EH (cell line): ENCODE measurements at places on chromosomes 1 and 21.

GRCh38 chr1:100322436-100323211, 29.7 kb upstream of the CDC14A start:
- peak; percentile 42 for DNase-seq

GRCh38 chr1:41366455-41367287, 5.4 kb downstream of the FOXO6 start:
- no peak for DNase-seq

DNA sequence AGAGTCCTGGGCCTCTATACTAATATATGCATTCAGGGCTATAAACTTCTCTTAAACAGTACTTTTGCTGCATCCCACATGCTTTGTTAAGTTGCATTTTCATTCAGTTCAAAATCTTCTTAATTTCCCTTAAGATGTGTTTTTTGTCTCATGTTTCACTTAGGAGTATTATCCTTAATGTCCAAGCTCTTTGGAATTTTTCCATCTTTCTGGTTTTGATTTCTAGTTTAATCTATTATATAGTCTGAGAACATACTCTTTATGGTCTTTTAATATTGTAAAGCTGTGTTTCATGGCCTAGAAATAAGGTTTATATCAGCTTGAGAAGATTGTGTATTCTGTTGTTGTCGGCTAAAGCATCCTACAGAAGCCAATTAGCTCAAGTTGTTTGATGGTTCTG, 1041.8 kb downstream of the PLA2G4A start:
- DNase-seq, result no peak

DNA sequence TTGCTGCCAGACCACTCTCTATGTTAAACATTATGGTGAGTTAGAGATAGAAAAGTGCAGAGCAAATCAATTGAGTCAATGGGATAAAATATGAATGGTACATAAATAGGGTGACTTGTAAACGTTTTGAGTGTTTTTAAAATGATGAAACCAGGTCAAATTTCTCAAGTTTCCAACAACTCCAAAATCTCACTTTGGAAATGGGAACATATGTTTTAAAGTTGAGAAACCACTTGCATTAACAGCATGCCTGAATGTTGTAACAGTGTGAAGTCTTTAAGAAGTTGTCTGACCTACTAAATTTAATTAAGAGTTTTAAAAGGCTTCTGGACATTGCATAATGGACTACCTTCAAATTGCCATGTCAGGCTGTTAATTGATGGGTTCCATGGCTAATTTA, 33.6 kb upstream of the RAVER2 start:
- no peak for DNase-seq

GRCh38 chr1:171266930-171267329, 18.6 kb downstream of the FMO1 start:
- DNase-seq, result no peak

DNA sequence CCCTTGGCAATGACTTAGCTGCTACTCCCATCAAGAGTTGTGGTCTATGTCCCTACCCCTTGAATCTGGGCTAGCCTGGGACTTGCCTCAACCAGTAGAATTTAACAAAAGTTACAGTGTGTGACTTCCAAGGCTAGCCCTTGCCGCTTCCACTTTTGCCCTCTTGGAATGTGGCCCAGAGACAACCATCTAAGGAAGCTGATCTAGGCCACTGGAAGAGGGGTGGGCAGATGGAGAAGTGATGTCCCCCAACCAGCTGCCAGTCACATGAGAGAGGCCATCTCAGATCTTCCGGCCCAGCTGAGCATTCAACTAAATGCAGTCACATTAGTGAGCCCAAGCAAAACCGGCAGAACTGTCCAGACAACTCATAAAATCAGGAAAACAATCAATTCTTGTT, 115.1 kb downstream of the TOMM20 start:
- no peak for DNase-seq

DNA sequence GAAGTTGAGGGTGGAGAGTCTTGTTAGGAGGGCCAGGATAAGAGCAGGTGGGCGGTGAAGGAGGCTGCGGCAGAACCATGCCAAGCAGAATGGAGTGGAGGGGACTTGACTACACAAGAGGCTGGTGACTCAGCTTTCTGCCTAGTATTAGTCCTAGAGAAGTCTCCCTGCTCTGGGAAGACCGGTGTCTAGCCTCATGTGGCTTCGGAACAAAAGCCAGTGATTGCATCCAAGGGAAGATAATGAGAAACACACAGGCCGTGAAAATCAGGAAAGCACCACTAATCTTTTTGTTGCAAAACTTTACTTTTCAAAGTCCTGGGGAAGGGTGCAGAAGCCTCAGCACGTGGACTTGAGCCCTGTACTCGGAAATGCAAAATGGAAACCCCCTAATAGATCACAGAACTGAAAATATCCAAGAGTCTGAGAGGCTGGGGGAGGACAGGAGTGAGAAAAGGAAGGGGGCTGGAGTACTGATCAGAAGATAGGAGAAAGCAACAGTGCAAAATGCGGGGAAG, 31.4 kb downstream of the DDR2 start:
- peak; percentile 90 for DNase-seq

DNA sequence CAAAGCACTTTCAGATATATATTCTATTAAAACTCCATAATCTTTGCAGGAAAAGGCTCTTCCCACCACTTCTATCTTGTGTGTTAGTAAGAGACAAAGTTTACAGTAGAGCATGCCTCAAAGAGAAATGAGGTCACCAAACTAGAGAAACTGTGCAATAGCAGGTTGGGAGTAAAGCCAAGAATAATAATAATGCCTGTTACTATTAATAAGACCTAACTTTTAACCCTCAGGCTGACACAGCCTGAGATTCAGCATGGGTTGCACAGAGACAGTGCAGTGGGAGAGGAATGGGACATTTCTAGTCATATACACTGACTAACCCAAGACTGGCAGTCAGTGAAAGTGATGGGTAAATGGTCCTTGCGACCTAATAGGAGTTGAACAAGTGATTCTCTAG, 320.2 kb upstream of the NFIA start:
- peak; percentile 54 for DNase-seq
